ENCODE measurements at places on chromosomes 13 and 19. TPM values are rescaled to one million over a fixed set of nuclear protein-coding genes. Genes with fewer than 3 reads are reported as not detected.

The NEK5 gene
- total RNA-seq = not detected

The RETN gene
- total RNA-seq = not detected

DNA sequence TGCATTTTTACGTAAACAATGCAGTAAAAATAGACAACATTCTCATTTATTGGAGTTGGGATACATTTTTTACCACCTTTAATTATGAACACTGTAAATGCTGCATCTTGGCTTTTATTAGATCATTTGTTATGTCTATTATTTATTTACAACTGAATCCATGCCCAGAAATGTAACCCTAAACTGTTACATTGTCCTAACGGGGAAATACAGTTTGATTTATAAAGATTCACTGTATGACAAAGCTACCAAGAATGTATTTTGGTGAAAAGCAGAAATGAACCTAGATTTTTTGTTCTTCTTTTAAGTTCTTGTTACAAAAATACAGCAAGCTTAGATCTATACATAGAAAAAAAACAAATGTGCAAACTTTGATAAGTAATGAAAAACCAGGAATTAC lies 1.1 kb downstream of the METTL21C start:
- DNase-seq = peak; percentile 32

GRCh38 chr13:59451236-59451635 lies 712.5 kb downstream of the DIAPH3 start:
- no peak for DNase-seq

The PRTN3 gene
- total RNA-seq = not detected

DNA sequence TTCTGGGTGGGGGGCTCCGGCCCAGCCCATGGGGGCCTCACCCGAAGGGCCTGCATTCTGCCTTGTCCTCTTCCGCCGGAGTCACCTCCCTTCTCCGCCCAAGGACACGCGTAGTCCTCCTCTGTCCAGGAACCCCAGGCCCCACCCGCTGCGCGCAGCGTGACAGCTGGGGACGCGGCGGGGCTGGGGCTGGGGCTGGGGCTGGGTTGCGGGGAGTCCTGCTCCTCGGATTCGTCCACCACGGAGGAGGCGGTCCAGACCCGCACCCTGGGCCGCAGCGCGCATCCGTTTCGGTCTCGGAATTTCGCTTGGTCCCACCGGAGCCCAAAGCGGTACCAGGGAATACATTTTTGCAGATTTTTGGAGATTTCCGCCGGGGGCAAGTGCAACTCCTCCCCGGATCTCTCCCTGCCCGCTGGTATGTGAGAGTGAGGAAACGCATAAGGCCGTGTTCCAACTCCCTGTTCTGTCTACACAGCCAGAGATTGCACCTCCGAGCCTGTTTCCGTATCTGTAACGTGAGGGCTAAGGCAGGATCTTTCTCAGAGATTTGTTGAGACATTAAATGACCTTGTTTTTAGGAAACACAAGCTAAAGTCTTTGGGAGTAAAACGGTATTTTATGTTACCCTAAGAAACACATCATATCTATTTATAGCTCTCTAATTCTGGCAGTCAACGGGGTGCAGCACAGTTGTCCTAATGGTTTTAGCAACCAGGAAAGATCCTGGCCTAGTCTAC lies at the start of gene COX7A1:
TSS of gene COX7A1 (minus strand) at position 96 of the 740 bp plus-strand sequence. CDS start at position 56, 40 bp downstream.
- DNase-seq = peak; percentile 65

DNA sequence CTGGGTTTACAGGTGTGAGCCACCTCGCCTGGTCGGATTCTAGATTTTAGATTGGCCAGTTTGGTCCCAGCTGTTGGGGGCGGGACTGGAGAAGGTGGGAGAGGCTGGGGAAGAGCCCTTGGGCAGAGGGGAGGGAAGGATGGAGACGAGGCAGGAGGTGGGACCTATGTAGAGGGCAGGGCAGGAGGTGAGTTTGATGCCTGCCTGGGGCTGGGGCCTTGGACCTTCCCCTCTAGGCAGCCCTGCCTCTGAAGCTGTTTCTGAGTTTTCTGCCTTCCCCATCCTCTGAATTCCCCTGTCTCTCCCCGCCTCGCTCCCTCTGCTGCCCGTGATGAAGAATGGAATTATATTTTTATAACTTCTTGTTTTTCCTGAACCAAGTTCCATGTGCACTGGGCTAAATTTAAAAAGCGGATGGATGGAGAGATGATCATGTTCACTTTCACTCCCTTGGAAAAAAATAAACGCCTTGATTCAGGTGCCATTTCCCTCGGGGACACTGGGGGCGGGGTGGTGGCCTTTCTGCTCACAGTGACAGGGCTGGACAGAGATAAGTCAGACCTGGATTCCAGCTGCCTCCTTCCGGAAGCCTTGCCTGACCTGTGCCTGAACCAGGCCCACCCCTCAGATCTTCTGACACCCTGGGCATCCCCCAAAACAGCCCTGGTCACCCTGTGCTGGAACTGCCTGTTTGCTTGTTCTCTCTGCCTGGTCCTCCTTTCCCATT lies 16.5 kb upstream of the TNFAIP8L1 start:
- no peak for DNase-seq

GRCh38 chr13:25203127-25203740 lies 31.1 kb upstream of the AMER2 start:
- DNase-seq = peak; percentile 33

GRCh38 chr19:2827840-2828489 lies 8.3 kb downstream of the ZNF554 start:
- DNase-seq = peak; percentile 9

DNA sequence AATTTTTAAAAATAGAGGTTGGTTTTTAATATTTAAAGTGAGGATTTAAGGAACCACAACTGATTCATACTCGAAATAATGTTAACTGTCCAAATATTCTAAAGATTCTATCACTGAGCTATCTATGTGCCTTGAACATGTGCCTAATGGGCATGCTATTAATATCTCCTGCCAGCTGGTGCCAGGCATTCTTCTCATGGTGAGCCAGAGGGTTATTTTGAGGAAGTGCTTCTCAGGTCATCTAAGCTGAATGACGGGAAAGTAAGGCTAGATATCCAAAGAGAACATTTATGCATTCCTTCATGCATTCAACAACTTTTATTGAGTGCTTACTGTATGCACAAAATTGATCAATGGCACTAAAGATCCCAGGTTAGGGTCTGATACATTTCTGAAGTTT lies 138.2 kb downstream of the PIBF1 start:
- DNase-seq = peak; percentile 92

DNA sequence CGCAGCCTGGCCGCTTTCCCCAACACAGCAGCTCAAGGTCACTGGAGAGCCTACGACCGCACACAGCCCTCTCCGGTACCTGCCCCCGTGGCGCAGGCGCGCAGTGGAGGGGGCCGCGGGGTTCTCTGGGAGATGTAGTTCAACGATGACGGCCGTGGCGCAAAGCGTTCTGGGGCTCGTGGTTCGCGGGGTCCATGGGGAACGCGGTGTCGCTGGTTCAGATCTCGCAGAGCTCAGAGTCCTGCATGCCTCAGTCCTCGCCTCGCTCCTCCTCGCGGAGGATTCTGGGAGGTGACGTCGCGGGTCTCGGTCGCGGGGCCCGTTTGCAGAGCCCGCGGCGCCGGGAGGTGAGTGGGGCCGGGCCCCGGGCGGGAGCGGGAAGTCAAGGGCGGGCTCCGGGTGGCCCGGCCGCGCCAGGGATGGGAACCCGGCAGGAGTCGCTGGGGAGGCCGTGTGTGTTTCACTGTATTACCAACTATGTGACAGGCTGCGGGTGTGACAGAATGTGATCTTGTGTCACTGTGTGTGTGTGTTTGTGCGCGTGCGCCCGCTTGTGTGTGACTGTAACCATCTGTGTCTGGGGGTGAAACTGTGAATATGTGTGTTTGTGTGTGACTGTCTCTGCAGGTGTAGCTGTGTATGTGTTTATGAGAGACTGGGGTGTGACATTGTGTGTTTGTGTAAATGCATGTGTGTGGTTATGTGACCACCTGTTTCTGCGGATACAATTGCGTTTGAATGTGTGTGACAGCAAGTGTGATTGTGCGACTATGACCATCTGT lies at the start of gene ZNF527:
TSS of gene ZNF527 (plus strand) at position 220 of the 782 bp plus-strand sequence. CDS start 3,100 bp downstream, outside the sequence.
- peak; percentile 99 for DNase-seq

- DNase-seq = no peak
Observed at GRCh38 chr19:5326986-5327623, 13.5 kb downstream of the PTPRS start.

- peak; percentile 68 for DNase-seq
Observed at GRCh38 chr19:29771708-29772414, 39.9 kb upstream of the CCNE1 start.

DNA sequence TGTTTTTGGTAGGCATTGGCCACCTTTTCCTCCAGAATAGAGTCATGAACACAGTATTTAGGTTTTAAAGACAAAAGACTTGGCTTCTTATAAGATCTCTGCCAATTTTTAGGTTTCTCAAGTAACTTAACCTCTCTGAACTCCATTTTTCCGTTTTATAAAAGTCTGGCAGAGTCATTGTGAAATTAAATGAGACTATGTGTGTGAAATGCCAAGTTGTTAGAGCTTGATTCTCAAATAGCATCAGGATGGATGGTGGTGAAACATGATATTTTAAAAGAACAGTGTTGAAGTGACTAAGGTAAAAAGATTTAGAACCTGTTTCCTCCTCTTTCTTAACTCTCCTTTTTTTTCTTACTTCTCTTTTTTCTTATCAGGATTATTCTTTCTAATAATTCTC lies 617.7 kb upstream of the SLITRK1 start:
- DNase-seq = peak; percentile 43

- peak; percentile 32 for DNase-seq
Observed at GRCh38 chr13:85806553-85807175, 7.4 kb upstream of the SLITRK6 start.

GRCh38 chr19:17542042-17542441 lies 13.4 kb upstream of the COLGALT1 start:
- DNase-seq = no peak

The ZNF506 gene
- total RNA-seq = 22.1 TPM

DNA sequence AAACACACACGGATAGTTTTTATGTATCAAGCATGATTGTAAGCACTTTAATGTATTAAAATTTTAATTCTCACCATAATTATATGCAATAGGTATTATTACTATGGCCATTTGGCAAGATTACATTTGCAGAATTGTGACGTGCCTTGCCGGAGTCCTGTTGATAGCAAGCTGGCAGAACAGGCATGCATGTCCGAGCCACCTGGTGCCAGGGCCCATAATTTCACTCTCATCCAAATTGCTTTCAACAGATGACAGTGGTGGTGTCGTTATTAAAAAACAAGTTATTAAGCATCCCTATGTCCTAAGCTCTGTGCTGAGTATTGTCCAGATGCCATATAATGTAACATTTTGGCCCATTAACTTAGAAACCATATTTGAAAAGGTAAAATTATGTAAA lies 374.3 kb downstream of the FOXO1 start:
- no peak for DNase-seq

- no peak for DNase-seq
Observed at GRCh38 chr13:60679928-60680694, 283.1 kb downstream of the TDRD3 start.

DNA sequence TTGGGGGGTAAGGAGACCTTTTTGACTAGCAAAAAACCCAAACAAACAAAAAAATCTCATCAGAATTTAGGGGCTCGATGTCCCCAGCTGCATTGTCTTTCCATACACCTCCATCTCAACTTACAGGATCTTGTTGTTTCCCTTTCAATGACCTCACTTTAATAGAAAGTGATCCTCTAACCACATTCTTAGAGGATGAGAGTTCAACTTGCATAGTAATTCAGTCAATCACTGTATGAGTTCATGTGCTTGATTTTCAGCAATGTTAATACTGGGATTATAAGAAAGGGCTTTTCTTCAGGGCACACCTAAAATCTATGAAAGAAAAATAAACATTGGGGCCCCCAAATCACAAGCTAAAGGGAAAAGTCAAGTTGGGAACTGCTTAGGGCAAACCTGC lies 1512.0 kb downstream of the SLITRK1 start:
- peak; percentile 5 for DNase-seq

- DNase-seq = peak; percentile 53
Observed at GRCh38 chr13:67574320-67575233, 344.4 kb upstream of the PCDH9 start.

The IGFLR1 gene
- total RNA-seq = 4.8 TPM

The CLEC4M gene
- total RNA-seq = not detected

GRCh38 chr19:35209646-35210045 lies 18.9 kb downstream of the FAM187B start:
- no peak for DNase-seq

DNA sequence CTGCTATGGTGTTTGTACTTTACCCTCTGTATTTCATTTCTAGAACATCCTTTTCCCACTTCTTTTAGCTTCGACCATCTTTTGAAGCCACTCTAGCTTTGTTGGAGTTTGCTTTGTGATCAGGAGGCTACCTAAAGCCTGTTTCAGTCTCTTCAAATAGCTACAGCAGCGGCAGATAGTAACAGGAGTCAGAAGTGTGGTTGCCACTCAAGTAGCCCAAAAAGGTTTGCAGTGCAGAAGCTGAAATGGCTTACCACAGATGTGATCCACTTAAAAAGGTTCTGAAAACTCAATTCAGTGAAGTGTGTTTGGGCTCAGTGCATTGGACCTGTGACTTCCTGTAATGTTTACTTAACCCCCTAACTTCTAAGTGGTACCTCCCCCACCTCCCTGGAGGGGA lies 26.2 kb downstream of the WASF3 start:
- no peak for DNase-seq

- peak; percentile 89 for DNase-seq
Observed at GRCh38 chr19:751501-752341, 809 bp downstream of the MISP start.

GRCh38 chr19:7589822-7590221 lies 5.8 kb upstream of the CAMSAP3 start:
- no peak for DNase-seq

DNA sequence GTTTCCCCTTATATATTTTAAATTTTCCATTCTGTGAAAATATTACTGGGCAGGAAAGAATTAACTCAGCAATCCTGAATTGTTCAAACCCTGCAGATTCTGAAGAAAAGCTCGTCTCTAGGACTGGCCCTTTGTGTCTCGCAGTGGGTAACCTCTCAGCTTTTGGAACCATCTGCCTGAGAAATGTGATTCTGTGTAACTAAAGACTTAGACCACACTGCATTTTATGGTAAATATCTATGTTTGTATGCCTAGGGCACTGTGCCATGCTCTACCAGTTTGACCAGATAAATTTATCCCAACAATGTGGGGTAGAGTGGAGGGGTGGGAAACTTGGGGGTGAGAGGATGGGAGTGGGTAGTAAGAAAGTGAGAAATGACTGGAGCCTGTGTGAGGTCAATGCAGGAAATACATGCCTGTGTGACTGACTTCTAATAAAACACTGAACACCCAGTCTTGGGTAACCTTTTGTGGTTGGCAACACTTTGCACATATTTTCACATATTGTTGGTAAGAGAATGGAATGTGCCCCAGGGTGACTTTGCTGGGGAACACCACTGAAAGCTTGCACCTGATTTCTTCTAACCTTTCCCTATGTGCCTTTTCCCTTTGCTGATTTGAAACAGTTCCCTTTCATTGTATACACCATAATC lies 1181.9 kb downstream of the OLFM4 start:
- no peak for DNase-seq

- no peak for DNase-seq
Observed at GRCh38 chr13:74891610-74892009, 590.4 kb downstream of the TBC1D4 start.
